ENCODE measurements at places on chromosomes 3 and 15.
A peak's percentile ranks its signal among the peaks of the same experiment; 100 is the strongest.

GRCh38 chr15:71049706-71050422, 65.4 kb upstream of the THSD4 start:
- no peak for DNase-seq

- DNase-seq, result no peak
These were observed 134.8 kb upstream of the RGMA start for GRCh38 chr15:93223803-93224202.

DNA sequence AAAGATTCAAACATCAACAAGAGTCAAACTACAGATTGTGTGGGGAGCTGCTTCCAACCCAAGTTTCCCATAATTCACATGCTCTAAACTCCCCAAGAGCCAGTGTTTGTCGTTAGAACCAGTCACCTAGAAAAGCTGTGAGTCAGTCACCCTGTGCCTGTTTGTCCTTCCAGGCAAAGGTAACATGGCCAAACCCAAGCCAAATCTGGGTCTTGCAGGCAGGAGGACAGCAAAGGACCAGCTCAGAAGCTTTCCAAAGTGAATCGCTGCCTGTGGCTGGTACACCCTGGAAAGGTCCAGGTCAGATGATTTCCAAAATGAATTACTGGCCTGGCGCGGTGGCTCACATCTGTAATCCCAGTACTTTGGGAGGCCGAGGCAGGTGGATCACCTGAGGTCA, 251.5 kb downstream of the FAM43A start:
- no peak for DNase-seq

DNA sequence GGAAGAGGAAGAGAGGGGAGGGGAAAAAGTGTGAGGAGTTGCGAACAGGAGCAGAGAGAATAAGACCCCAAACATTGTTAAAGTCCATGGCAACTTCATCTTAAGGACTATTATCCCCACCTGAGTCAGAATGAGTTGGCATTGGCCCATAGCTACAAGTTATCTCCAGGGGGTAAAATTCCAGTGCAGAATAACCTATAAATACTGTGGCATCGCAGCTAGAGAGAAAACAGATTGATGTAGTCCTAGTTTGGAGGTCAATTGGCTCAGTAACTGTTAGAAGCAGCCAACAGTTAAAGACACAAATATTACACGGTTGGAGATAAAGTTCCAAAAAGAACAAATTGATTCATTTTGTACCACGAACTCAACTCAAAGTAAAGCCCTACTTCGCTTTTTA, 313.9 kb upstream of the CCDC54 start:
- DNase-seq, result no peak

DNA sequence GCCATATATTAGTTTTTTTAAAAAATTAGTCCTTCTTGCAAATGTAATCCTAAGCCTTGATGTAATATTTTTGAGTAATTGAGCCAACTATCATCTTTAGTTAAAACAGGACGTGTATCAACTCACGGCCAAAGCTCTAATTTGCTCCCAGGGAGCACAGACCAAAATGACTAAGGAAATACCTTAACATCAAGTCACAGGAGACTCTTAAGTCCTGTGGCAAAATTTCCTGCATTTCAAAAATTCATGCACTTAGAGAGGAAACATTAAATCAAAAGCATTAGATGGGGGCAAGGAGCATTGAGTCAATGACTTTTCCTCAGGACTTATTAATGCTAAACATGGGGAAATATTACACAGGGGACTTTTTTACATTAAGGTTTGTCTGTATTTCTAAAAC, 276.0 kb downstream of the MFSD1 start:
- DNase-seq, result no peak

- DNase-seq, result no peak
These were observed 121.0 kb downstream of the ASB7 start for GRCh38 chr15:100723315-100723801.

DNA sequence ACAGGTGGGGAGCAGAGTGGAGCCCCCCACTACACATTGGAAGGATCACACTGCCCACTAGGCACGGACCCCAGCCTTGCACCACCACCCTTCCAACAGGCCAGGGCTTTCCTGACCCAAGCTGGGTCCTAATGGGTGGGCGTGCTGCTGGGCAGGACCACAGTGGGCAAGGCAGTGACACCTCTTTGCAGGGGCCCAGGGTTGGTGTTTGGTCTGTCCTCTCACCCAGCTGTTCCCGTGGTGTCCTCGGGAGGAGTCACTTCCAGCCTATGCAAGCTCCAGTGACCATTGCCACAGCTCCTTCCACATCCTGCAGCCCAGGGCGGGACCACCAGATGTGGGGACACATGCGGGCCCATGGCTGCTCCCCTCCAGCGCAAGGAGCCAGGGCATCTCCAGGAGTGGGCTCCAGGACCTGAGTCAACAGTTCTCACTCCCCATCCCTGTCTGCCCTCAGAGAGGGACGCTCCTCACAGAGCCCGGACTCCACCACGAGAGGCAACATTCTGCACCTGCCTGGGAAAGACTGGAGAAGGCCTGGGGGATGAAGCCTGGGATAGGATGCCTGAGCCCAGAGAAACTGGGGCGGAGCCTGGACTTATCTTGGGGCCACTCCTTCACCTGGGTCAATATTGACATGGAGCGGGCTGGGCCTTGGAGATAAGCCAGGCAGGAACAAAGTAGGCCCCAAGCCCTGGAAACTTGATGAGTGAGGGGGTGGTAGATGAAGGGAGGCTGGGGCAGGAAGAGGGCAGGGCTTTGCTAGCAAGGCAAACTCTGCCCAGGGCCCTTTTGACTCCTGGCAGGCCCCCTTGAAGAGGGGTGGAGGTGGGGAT, 3.9 kb upstream of the VILL start:
- no peak for DNase-seq

- DNase-seq, result no peak
These were observed 30.9 kb downstream of the GOLM2 start for GRCh38 chr15:44319385-44319784.

DNA sequence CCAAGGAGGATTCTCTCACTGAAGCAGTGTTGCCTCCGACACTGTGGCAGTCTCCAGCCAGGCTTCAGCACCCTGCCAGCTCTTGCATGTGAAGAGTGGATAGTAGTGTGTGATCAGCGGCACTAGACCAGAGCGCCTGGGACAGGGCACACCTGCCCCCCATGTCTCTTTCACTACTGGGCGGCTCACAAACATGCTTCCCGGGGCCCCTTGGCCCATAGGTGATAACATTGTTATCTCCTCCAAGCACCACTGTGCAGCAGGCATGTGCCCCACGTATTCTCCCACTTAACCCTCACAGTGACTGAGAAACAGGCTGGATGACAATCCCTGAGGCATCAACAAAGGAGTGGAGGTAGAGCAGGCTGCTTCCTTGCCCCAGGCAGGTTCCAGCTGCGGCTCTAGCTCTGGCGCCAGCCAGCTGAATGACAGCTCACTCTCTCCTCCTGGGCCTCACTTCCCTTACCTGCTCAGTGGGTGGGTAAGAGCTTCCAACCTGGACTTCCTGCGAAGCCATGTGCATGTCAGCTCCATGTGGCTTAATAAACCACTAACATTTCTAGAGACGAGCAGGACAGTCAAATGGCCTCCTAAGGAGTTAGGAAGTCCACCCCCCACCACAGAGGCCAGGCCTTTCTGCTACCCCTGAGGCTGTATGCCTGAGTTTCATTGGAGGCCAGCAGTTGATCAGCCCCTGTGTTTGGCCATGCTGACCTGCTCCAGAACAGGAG, 37.8 kb downstream of the KLF13 start:
- peak; percentile 56 for DNase-seq

GRCh38 chr15:26571346-26571745, 201.5 kb downstream of the GABRB3 start:
- no peak for DNase-seq

DNA sequence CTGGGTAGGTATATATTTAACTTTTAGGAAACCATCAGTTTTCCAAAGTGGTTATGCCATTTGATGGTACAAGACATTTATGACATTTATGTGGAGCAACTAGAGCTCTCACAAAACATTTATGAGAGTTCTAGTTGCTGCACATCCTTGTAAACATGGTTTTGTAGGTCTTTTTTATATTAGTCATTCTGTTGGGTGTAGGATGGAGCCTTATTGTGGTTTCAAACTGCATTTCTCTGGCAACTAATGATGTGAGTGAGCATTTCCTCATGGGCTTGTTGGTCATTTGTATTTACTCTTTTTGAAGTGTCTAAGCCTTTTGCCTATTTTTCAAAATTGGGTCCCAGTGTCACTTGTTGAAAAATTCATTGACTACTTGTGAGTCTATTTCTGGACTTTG, 45.7 kb upstream of the MGLL start:
- DNase-seq, result no peak

GRCh38 chr15:64503640-64504039, 43.3 kb downstream of the ZNF609 start:
- no peak for DNase-seq

DNA sequence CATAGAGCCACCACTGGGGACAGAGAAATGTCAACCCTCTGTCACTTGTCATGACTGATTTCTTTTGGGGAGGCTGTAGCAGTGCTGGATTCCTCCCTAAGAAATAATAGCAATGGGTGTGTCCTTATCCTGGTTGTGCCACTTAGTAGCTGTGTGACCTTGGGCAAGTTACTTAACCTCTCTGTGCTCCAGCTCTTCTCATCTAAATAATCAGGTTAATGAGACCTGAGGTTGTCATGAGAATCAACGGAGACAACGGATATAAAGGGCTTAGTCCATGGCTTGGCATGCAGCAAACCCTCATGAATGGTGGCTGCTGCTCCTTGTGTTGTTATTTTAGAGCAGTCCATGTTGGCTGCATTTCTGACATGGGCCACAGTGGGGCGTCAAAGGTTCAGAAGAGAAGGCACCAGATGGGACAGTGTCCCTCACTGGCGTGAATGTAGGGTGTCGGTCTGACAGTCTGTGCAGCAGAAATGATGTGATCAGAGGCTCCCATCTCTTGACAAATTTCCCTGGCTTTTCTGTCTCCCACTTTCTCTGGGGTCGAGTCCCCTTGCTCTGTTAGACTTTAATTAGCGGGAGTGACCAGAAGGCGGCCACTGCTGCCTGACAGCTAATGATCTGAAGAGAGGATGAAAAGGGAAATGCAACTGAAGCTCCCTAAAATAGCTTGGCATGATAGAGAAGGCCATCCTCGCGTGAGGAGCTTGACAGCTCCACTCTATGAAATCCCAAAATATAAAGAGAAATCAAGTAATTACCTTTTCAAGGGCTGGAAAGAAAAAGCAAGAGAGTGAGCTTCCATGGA, 209.4 kb downstream of the CADPS start:
- DNase-seq, result peak; percentile 71

DNA sequence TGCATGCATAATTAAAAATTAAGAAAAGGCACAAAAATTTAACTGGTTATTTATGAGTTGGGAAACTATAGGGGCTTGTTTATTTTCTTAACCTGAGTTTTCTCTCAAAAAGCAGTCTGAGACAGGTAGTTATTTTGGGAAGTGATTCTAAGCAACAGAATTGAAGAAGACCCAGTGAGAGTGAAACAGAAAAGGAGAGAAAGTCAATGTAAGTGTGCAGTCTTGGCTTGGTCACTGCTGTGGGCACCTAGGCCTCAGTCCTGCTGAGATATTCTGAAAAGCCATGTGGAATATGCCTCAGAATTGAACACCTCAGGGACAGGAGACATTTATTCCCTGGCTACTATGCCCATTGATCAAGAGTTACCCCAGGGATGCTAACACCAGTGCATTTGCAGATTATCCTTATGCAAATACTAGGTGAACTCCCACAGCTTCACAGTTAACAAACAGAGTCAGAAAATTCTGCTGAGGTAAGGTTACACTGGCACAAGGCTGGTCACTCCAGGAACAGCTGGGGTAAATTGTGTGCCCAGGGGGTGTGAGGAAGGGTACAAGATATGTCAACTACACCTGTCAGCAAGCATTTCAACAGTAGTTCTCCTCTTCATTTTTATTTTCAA, 222.7 kb downstream of the EFHB start:
- no peak for DNase-seq

DNA sequence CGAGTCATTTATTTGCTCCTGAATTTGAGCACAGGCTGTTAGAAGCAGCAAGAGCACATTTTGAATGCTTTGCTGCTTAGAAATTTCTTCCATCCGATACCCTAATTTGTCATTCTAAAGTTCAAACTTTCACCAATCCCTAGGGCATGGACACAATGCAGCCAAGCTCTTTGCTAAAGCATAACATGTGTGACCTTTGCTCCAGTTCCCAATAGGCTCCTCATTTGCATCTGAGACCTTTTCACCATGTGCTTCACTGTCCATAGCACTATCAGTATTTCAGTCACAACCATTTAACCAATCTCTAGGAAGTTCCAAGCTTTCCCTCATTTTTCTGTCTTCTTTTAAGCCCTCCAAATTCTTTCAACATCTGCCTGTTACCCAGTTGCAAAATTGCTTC, 1333.1 kb downstream of the SI start:
- no peak for DNase-seq

GRCh38 chr15:100338247-100338646, 3.5 kb downstream of the ADAMTS17 start:
- DNase-seq, result no peak
